HS-27A (cell line): ENCODE measurements at places on chromosomes 2 and 18.

- DNase-seq: no peak
These were observed 17.9 kb upstream of the SLC9A4 start for GRCh38 chr2:102455061-102455670.

DNA sequence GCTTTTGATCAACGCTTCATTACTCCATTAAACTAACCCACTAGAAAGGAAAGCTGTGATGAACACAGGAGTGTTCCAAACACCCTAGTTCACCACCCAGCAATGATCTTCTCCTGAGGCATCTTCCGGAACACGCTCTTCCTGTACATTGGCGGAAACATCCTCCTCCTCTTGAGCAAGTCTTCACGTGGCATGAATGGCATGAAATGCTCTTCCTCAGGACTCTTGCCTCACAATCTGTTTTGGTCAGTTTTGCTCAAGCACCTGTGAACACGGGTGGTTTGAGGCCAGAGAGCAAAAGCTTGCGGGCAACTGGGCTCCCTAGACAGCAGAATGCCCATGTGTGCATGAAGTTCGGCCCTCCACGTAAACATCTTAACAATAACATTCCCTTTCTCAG, 734.2 kb upstream of the SALL3 start:
- no peak for DNase-seq

DNA sequence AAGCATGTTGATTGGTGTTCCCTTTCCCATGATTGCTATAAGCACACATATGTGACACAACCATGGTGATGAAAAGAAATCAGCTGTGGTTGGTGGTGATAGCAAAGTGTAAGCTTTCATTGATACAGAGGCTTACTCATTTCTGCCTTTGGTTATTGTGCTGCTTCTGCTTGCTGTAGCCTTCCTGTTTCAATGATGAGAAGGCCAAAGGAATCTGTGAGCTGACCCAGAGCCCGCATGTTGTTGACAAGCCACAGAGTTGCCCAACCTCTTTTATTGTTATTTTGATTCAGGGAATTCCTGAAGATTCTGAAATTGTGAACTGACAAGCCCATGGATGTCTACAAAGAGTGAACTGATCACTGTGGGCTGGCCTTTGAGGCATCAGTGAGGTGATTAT, 164.4 kb downstream of the TMEFF2 start:
- no peak for DNase-seq

DNA sequence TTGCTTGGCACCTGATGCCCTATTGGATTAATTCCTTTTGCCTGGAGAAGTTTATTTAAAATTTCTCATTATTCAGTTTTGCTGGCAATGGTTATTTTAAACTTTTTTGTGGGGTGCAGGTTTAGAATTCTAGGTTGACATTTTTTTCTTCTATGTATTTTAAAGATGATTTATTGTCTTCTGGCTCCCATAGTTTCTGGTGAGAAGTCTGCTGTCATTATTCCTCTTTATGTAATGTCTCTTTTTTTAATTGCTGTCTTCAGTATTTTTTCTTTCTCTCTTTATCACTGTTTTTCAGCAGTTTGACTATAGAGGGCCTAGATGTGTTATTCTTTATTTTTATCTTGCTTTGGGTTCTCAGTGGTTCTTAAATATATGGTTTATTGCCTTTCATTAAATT, 182.2 kb upstream of the STON1 start:
- DNase-seq: no peak

GRCh38 chr18:22346953-22347605, 70.6 kb downstream of the CTAGE1 start:
- no peak for DNase-seq

DNA sequence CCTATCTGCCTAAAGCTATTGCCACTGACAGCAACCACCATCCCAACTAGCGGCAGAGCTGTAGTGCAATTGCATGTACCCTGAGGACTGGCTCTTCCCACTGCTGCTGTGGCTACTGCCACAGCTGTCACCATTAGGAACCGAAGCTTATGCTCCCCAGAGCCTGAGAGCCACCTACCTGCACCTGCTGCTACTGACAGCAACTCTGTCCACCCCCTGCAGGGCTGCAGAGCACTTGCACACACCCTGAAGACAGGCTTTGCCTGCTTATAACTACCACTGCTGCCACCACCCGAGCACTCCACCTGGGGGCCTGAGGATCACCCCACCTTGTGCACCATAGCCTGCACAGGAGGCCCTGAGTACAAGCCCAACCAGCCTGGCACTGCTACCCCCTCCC, 217.6 kb upstream of the FOSL2 start:
- no peak for DNase-seq

DNA sequence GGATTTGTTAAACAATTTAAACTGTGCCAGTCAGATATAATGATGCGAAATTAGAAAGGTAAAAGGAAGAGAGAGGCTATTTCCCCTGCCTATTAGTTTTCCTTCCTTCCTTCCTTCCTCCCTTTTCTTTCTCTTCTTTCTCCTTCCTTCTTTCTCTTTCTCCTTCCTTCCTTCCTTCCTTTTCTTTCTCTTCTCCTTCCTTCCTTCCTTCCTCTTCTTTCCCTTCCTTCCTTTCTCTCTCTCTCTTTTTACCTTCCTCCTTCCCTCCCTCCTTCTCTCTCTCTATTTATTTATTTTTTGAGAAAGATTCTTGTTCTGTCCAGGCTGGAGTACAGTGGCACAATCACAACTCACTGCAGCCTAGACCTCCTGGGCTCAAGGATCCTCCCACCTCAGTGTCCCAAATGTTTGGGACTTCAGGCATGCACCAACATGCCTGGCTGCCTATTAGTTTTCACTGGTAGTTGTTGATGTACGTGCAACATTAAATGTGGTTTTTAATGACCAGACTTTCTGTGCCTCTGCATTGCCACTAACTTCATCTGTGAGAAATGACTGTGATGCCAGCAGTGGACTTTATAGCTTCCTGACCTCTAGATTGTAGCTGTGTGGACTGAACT, 48.7 kb upstream of the NFE2L2 start:
- DNase-seq: no peak

- DNase-seq: no peak
These were observed 38.8 kb downstream of the TMEM178A start for GRCh38 chr2:39704540-39704939.

DNA sequence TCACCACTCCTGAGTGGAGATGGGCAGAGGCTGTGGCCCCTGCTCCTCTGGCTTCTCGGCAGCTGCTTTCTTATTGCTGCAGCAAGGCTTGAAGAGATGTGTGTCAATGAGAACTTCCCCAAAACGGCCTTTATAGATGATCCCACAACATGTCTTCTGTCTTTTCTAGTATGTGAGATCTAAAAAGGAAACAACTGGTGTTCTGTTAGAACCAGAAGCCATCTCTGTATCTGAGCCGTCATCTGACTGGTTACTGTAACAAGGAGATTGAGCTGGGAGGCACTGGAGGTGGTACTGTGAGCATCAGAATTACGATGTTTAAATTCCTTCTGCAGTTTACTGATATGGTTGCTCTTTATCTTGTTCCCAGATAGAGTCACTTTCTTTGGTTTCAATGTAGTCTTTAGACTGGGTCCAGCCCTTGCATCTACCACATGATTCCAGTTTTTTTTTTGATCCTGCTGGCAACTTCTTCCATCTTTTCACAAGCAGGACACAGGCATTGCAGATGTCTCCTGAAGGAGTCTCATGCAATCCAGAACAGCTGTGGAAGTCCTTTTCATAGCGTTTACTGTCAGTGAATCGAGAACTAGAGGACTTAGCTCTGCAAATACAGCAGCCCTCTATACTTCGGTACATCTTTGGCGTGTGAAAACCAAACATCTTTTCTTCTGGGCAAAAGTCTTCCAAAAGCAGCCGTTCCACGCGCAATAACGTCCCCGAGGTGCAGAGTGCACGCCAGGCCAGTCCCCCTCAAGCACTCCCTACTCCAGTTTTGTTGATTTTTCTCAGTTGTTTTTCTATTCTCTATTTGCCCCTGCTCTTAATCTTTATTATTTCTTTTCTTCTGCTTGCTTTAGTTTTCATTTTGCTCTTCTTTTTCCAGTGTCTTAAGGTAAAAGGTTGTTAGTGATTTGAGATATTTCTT, 29.7 kb downstream of the TAF4B start:
- no peak for DNase-seq

- DNase-seq: no peak
These were observed 201.7 kb upstream of the STON1 start for GRCh38 chr2:48328159-48328809.

DNA sequence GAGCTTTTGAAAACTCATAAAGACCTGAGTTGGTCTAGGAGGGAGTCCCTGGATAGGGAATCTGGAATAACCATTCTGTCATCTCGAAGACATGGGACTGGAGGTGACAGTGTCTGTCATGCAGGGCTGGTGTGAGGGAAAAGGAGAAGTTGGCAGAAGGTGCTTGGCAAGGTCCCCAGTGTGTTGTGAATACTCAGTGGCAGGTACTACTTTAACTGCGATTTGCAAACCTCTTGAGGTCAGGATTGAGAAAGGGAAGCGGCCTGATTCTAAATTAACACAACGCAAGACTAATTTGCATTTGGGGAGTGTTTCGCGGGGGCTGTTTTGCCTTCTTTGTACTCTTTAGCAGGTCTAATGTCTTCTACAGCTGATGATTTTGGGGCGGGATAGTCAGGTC, 77.0 kb upstream of the TMEM200C start:
- DNase-seq: no peak

DNA sequence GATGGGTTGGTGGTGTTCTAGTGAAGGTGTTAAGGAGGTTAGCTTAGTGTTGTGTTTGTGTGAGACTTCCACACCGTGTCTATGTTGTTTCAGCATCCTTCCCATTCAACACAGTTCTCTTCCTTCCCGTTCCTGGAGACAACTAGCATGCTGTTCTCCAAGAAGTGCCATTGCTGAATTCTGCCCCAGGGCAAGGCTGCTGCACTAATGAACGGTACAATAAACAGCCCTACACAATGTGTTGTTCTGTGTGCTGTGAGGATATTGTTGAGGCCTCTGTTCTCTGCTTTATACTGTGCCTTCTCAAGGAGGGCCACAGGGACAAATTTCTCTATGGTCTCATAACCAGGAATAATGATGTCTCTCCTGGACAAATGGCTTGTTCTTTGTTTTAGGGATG, 39.8 kb upstream of the ZEB2 start:
- no peak for DNase-seq

GRCh38 chr2:203987959-203988358, 51.4 kb downstream of the ICOS start:
- no peak for DNase-seq

DNA sequence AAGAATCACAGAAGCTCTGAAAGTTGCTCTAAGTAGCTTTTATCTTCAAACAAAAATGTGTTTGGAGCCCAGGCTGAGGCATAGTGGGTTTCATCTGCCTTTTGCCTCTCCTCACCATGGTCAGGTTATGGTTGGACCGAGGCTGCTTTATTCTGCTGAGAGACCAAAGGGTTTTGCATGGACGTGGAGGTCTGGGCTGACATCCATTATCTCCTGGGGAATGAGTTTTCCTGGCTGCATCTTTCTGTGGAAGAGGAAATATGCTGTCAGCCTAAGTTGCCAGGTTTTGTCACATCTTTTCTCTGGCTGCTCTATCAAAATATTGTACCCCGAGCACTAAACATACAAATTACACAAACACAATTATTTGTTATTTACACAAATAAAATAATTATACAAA, 223.2 kb downstream of the LDLRAD4 start:
- DNase-seq: no peak

DNA sequence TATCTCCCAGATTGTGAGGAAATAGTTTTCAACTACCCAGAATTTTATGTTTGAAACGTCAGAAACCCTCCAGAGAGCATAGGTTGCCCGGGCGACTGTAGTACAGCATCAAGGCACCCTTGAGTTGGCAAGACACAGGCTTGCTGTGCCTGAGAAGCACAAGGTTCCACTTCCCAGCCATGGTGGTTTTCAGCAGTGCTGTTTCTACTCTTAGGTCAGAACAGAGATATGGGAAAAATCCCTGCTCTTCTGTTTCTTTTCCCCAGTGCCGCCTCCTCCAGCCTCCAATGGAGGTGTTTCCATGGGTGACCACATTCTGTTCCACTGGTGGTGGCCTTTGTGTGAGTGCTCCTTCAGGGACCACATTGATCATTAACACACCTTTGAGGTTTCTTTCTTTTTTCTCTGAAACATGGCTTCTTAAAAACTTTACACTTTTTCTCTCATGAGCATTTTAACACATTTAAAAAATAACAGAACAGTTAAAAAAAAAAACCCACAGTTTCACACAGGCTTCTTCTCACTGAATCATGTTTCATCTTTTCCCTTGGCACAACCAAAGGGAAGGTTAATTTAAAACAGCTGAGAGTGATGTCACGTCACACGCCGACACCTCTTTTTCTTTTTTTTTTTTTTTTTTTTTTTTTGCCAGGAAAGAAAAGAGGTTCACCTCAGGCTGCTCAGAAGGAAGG, 229.3 kb upstream of the HDAC4 start:
- DNase-seq: no peak

GRCh38 chr18:76544511-76545345, 49.7 kb upstream of the ZNF516 start:
- DNase-seq: no peak

- DNase-seq: no peak
These were observed 97.4 kb downstream of the ADAM23 start for GRCh38 chr2:206540757-206541156.

- DNase-seq: no peak
These were observed 186.8 kb downstream of the ZNF521 start for GRCh38 chr18:25164848-25165811.

- no peak for DNase-seq
These were observed 16.0 kb downstream of the SLC20A1 start for GRCh38 chr2:112661656-112662305.

GRCh38 chr2:102508863-102509262, 35.8 kb downstream of the SLC9A4 start:
- no peak for DNase-seq

GRCh38 chr2:113175042-113175628, 1.4 kb downstream of the PSD4 start:
- no peak for DNase-seq

GRCh38 chr18:9941103-9941502, 27.3 kb downstream of the VAPA start:
- no peak for DNase-seq

DNA sequence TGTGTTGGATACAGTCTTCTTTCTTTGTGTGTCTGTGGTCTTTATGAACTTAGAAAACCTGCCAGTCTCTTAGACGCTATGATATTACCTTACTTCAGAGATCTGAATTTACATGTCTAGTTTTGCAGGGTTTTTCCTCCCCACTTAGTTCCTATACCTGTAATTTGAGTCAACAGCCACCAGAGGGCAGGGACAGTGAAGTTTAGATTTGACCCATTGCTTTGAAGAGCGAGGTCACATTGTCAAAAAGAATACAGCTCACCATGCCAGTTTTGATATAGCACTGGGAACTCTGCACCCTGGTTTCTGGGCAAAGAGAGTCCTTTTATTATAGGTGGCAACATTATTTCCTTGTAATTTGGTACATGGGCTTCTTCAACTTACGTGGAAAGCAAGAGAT, 102.3 kb downstream of the MAPK4 start:
- no peak for DNase-seq
